ENCODE measurements at places on chromosomes 4 and X. TPM values are rescaled to one million over a fixed set of nuclear protein-coding genes. Genes with fewer than 3 reads are reported as not detected.
A peak's percentile ranks its signal among the peaks of the same experiment; 100 is the strongest.

DNA sequence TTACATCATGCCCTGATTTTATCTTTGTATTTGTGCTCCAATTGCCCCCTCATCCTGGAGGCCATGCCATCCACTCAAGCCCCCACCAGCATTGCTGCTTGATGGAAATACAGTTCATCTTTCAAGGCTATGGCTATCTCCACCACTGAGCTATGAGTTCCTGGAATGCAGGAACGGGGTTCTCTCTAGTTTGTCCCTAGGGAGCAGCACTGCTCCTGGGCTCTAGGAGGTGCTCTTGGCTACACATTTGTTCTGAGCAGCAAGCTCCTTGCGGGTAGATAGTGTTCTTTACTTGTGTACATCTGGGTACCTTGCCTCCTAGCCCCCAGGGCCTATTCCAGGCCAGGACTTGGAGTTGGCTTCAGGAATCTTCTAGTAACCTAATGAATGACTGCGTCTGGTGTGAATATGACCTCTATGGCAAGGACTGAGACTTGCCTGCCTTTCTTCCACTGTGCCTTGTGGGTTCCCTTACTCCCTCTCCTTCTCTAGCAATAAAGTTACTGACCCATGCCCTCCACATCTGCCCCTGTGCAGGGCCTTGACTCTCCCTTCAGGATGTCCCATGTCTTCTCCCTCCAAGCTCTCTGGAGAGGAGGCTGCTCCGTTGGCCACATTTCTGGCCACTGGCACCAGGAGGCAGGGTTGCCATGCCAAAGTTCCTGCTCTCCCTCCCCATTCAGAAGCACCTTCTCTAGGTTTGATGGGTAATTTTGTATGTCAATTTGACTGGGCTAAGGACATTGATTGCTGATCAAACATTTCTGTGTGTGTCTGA is 7.6 kb downstream of the CITED1 start:
- DNase-seq: peak; percentile 29

DNA sequence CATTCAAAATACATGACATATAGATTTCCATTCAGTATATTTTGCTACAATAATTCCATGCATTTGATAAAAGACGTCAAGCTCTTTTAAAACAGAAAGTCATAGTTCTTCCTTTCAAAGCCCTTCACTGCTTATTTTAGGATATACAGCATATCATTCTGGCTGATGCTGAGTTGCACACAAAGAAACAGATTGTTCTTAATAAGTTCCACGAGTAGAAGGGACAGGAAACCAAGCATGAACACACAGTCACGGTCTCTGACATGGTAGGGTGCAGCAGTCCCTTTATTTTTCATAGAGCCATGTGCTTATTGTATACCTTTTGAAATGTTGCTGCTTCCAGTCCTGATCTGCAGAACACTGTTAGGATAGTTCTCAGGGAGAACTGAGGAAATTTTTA is 85.4 kb downstream of the MAGEB10 start:
- DNase-seq: no peak

Gene UGT2B11
- total RNA-seq: not detected

DNA sequence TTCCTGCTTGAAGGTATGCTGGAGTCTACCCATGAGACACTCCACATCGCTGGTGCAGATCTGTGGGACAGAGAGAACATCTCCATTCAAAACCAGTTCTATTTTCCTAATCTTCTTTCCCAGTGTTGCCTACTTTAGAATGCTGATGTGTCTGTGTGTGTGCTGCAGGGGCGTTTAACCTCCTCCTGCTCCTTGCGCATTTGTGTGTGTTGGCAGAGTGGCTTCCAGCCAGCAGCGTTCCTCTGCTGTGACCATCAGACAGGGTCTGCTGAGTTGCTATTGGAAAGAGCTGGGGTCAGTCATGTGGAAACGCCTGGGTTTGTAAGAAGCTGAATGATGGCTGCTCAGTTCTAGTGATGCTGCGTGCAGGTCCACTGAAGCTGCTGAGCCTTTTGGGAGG is 223.6 kb downstream of the RBMX2 start:
- no peak for DNase-seq

Gene SUPT20HL2
- total RNA-seq: not detected
